ENCODE measurements at places on chromosomes 4 and X.

DNA sequence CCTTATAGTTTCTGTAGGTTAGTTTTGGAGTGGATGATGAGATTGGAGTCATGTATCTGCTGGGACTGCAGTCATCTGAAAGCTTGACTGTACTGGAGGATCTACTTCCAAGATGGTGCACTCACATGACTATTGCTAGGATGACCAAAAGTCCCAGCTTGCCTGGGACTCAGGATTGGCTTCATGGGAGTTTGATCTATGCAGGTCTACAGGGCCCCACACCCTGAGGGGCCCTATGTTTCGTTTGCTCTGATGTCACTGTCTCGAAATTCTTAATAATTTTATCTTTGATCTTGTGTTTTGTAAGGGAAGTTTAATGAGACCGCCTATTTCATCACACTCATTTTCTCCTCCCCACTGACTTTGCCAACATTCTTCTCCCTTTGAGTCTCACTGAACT is at the start of gene SMIM9:
Gene SMIM9, minus strand, starts transcription at position 101 of the 400 bp plus-strand sequence. CDS start 3,806 bp downstream, outside the sequence.
- DNase-seq, result no peak

DNA sequence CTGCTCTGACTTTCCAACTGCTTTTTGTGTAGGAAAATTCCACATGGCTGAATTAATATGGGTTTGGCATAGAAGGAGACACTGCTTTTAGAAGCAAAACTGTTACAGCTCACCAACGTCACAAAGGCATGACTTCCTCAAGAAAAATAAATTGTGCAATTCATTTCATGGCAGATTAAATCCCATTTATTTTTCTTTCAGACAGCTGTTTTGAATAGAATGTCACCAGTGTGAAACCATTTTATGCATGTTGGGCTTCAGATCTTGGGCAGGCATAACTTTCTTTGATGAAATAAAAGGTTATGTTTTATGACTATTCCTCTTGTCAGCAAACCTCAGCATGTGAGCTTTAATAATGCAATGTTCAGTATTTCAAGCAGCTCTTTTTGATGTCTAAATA is 542.8 kb downstream of the GALNTL6 start:
- no peak for DNase-seq

GRCh38 chr4:7332216-7333023 is 102.3 kb downstream of the PSAPL1 start:
- DNase-seq, result no peak

DNA sequence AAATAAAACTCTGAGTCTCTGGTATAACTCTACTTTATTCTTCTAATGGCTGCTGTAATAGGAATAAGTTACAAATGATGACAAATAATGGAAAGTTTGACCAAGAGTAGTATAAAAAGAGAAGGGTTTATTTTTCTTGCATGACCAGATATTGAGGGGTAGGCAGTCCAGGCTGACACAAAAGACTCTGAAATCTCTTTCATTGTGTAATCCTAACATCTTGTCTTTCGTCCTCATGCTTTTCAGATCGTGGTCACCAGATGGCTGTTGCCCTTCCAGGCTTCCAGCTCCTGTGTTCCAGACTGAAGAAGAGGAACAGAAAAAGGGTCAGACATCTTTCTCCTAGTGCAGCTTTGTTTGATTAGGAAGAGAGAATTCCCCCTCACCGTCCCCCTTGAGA is 176.9 kb upstream of the GK2 start:
- DNase-seq, result no peak

DNA sequence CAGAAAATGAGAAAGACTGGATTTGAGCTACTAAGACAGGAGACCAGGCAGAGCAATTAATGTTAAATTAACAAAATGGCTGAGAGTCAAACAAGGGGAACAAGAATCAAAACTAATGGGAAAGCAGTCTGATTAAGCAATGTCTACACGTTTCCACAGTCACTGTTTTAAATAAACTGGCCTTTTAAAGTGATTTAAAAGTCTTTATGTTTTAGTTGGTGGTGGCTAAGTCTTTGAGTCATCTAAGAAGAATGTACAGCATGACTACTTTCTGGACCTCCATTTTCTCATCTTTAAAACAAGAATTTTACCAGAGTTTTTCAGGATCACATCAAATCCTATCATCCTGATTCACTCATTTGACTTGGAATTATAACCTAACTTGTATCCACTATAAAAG is 233.8 kb downstream of the ENOX2 start:
- no peak for DNase-seq

GRCh38 chrX:24154490-24155034 is 5.0 kb downstream of the ZFX start:
- no peak for DNase-seq

DNA sequence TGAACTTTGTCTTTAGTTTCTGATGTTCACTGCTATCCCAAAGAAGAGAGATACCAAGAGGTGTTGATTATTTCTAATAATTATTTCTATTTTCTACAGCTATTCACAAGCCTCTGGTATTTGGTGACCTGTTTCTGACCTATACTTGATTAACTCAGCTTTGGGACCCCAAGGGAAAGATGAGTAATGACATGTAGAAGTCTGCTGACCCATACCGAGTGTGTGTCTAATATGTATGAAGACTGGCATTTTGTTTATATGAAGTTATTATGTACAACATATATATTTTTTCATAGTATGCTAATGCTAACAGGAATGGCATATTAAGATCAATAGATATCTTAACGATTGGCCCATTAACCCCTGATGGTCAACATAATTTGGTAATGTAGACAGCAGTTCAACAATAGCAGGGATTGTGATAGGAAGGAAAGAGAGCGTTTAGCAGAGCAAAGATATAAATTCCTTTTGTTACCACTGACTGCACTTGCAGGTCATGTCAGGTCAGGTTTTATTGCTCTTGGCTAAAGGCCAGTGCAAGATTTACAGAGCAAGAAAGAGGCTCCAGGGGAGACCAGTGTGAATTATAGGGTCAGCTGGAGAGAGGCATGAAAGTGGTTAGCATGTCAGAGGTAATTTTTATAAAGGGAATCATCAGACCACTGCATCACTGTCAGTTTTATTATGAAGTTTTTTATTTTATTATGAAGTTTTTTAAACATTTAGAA is 94.7 kb upstream of the DIPK2B start:
- no peak for DNase-seq

Measured in stimulated activated CD8-positive, alpha-beta memory T cell treated with anti-CD3 and anti-CD28 coated beads, Interleukin-7, amount 100 ng/mL, for 1 hour (primary cell).